ENCODE measurements at places on chromosomes 3 and 15. TPM values are rescaled to one million over a fixed set of nuclear protein-coding genes. Genes with fewer than 3 reads are reported as not detected.

DNA sequence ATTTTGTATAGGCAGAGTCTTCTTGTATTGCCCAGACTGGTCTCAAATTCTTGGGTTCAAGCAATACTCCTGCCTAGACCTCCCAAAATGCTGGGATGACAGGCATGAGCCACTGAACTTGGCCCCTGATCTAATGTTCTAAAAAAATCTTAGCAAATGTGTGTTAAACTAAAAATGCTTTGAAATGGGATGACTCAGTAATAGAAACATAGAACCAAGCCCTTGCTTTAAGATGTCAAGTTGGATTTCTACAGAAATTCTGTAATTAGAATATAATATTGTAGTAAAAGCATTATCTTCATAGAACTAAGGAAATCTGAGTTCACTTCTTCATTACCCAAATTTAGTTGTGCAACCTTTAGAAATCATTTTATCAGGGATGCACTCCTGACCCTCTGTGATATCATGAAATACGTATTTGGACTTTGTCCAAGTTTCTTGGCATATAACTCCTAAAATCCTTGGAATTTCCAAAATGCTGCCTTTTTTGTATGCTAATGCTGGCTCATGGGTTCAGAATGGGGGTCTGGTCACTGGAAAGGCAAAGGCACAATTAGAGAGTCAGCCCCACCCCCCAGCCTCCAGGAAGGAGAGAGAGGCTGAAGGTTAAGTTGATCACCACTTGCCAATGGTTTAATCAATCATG lies 217.3 kb downstream of the TP63 start:
- H3K27ac ChIP-seq, result peak overlapping the region; percentile 13
- DNase-seq, result peak; percentile 16
- H3K4me1 ChIP-seq, result no peaks in the 10 kb centered on the region
- H3K27me3 ChIP-seq, result no peaks in the 10 kb centered on the region
- no peak overlapping the region for H3K4me3 ChIP-seq

DNA sequence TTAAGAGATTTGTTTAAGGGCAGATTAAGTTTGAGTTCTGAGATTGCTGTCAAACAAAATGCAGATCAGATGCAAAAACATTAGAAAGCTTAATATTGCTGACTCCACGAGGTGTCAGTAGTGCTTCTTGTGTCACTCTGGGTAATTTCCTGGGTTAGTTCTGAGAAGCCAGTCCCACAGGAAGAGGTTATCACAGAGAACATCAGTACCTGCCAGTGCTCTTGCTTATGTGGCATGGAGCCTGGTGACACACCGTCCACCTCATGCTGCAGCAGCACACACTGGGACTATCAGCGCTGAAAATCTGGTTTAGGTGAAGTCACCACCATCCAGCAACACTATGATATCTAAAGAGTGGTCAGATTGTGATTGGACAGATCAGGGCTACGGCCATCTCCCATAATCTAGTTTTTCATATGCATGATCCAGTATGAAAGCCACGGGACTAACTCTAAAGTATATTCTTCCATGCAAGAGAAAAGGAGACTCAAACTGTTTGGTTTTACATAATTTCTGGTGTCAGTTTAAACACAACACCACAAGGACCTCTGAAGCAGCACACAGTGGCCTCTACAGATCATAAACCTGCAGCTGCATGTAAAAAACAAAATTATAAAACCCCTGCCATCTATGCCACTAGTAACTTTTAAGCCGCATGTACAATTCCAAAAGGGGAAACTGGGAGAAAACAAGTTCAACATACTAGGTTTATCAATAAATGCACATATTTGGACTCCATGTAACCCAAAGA lies 36.1 kb upstream of the MYO5C start:
- DNase-seq, result peak; percentile 34
- H3K27ac ChIP-seq, result no peak overlapping the region
- H3K36me3 ChIP-seq, result peaks cover 12% of the 10 kb centered on the region
- no peaks in the 10 kb centered on the region for H3K27me3 ChIP-seq
- H3K4me3 ChIP-seq, result no peak overlapping the region
- H3K4me1 ChIP-seq, result no peaks in the 10 kb centered on the region

Gene RLBP1
- total RNA-seq, result not detected

Gene ADCY5
- total RNA-seq, result 3.5 TPM

- H3K4me3 ChIP-seq, result peak within 1 kb of the TSS; percentile 79
- H3K27ac ChIP-seq, result peak within 1 kb of the TSS; percentile 96
- DNase-seq, result peak; percentile 94
- H3K4me1 ChIP-seq, result peaks cover 18% of the 10 kb centered on the region
Measured at GRCh38 chr3:71583566-71584393, at the start of gene FOXP1. Gene FOXP1 (minus strand): TSS chr3:71583728. CDS start chr3:71198381, 385,347 bp downstream.

GRCh38 chr3:149026718-149027117 lies 35.4 kb downstream of the GYG1 start:
- peaks cover 36% of the 10 kb centered on the region for H3K36me3 ChIP-seq
- no peak for DNase-seq
- H3K27ac ChIP-seq, result no peak overlapping the region
- no peaks in the 10 kb centered on the region for H3K4me1 ChIP-seq

Gene SMCO1
- total RNA-seq, result not detected

GRCh38 chr15:100112636-100113305 lies 229.0 kb downstream of the ADAMTS17 start:
- peaks cover 40% of the 10 kb centered on the region for H3K4me1 ChIP-seq
- H3K4me3 ChIP-seq, result no peak overlapping the region
- no peak overlapping the region for H3K27ac ChIP-seq
- H3K36me3 ChIP-seq, result no peaks in the 10 kb centered on the region

Gene SLC4A7
- total RNA-seq, result 34.5 TPM

GRCh38 chr3:17469520-17469919 lies 272.9 kb downstream of the TBC1D5 start:
- no peak overlapping the region for H3K27ac ChIP-seq
- peaks cover 5% of the 10 kb centered on the region for H3K4me1 ChIP-seq
- H3K27me3 ChIP-seq, result no peaks in the 10 kb centered on the region
- no peak overlapping the region for H3K4me3 ChIP-seq
- no peak for DNase-seq

DNA sequence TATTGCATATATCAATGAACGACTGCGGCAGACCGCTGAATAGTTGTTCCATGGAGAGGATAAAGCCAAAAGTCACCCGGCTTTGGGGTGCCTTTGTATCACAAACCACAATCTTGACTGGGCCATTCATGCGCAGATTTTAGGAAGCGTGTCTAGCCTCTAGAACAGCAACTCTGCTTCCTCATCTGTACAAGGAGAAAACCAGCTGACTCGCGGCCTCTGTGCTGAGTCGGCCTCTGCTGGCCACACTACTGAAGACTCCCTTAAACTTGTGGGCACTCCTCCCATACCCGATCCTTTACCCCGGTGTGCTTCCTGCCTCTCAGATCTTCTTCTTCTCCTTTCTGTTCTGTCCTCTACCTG lies 872 bp downstream of the DLEC1 start:
- peak overlapping the region; percentile 51 for H3K4me3 ChIP-seq
- no peaks in the 10 kb centered on the region for H3K36me3 ChIP-seq
- no peak overlapping the region for H3K27ac ChIP-seq
- H3K4me1 ChIP-seq, result no peaks in the 10 kb centered on the region
- peak; percentile 57 for DNase-seq

Gene MYD88
- total RNA-seq, result 39.5 TPM

Gene C3orf22
- total RNA-seq, result not detected

Gene ZIC1
- total RNA-seq, result not detected

Gene CLRN1
- total RNA-seq, result 1.0 TPM

All from adrenal gland (tissue), 19 donors.